ENCODE measurements at places on chromosomes 16 and 17.

DNA sequence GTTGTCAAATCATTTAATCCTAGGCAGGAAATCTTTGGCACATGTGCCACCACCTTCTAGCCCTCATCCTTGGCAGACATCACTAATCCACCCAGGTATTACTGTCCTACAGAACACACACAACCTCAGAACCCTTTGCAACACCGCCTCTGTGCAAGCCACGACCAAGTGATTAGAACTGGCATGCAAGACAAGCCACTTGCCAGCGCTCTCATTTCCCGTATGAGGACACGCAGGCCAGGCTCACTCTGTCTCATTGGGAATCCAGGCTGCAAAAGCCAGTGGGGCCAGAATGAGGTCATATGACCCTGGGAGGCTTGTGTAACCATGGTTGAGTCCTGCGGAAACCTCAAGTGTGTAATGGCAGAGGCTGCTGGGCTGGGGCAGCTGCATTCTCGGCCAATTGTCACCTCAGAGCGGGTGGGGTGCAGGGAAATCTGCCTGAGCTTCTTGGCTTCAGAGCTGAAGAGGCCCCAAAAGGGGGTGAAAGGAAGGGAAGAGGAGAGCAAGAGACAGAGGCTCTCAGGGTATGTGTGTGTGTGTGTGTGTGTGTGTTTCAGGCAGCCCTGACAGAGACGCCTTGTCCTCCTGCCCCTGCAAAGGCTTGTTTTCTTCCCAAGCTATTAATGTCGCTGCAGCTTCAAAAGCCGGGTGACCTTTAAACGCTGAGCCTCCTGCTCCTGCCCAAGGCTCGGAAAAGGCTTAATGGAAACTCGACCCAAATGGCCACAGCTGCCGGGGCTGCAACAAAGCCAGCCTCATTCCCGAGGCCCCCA is 43.2 kb upstream of the MRPS23 start:
- peak; percentile 95 for DNase-seq

DNA sequence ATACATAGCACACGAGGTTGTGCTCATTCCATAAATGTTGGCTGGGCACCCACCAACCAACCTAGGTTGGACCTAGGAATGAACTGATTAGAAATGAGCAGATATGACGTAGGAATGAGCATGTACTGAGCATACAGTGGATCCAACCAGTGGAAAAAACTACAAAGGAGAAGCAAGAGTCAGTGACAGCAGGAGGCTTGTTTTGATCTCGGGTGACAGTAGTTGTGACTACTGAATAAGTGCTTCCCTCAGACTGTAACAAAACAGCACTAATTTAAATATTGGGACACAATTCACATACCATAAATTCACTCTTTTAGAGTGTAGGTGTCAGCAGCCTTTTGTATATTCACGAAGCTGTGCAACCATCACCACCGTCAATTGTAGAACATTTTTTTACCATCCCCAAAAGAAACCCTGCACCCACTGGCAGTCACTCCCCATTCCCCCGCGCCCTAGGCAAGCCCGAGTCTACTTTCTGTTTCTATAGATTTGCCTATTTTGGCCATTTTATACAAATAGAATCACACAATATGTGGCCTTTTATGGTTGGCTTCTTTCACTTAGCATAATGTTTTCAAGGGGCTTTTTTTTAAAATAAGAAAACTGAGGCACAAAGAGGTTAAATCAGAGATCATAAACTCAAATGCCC is 7.0 kb downstream of the VAC14 start:
- DNase-seq = no peak

DNA sequence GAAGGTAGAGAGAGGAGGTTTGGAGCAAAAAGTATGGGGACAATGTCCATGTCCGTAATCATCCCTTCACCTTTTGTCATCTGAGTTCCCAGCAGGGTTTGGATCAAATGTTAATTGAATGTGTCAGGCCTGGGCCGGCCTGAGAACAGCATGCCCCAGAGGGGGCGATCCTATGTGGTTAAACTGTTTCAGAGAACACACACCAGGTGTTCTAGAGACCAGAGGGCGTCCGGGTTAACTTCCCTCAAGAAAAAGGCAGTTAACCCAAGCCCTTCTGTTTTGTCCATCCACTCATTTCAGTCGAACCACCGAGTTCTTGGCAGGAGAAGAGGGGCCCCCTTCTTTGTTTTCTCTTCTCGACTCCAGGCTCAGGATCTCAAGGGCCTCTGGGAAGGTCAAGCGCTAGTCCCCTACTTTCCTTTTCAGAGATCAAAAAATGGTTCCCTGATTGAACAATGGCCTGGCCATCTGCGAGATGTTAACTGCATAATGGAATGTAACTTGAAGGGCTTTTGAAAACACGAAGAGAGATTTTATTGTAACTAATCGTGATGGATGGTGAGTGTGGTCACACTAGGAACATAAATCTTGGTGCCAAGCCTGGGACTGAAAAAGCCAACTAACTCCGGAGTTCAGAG is 142.5 kb downstream of the IRX3 start:
- DNase-seq = no peak

DNA sequence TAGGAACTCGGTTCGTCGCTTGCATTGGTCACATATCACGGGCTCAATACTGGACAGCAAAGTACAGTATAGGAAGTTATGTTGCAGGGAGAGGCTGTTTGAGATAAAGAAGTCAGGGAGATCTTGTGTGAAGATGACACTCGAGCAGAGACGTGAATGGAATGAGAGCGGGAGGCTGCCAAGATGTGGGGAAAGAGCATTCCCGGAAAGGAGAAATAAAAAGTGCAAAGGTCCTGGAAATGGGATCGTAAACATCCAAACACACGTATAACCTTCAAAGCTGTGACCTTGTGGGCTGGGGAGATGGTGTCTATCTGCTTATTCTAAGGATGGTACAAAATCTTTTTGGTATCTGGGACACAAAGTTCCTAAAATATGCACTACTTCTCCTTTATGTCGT is 43.0 kb upstream of the MYOCD start:
- DNase-seq = no peak

GRCh38 chr17:31580316-31580705 is 188.8 kb downstream of the RAB11FIP4 start:
- no peak for DNase-seq

- peak; percentile 55 for DNase-seq
Observed at GRCh38 chr17:41959336-41960095, 7.1 kb upstream of the CNP start.

DNA sequence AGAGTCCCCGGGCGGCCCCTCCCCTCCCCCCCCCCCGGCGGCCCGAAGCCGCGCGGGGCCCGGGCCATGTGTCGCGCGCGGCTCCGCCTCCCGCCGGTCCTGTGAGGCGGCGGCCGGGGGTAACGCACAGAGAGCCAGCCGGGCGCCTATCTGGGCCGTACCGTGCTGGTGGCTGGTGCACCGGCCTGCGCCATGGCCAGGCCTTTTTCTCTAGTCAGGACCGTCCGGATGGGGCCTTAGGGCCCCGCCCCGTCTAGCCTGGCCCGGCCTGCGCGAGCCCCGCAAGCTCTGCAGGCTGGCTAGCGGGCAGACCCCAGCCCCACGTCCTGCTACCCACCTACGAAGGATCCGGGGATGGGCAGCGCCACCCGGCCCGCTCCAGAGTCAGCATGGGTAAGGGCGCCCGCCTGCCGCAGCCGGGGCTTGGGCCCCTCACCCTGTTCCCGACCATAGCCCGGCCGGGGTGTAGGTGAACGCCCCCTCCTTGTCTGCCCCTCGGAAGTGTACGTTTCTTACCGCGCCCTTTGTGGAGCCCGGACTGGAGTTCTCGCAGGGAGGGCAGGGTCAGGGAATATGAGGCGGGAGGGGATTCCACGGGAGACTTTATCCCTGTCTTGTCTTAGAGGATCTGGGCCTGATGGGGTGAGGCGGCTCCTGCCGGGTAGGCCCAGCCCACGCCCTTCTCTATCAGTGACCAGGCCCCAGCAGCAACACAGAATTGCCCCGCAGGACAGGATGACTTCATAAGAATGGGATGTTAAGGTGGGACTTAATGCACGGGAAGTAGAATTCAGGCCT is at the start of gene CENPT:
Gene CENPT, minus strand, starts transcription at position 630 of the 798 bp plus-strand sequence. CDS start 13,834 bp downstream, outside the sequence.
- peak; percentile 78 for DNase-seq

DNA sequence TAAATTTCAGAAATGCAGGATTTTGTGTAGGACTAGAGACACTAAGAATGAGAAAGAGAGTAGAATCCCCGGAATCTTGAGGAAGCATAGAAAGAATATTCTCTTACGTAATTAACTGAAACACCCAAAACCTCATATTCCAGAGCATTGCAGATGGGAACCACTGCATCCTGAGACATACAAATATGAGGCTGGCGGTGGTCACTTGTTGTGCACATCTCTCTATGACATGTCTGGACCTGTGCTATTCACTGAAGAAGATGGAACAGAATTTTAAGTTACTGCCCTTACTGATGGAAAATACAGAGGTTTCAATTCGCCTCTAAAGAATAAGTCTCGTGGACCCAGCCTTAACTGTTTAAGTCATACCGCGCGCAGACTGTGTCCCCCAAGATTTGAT is 806 bp downstream of the RAD51C start:
- DNase-seq = peak; percentile 33

GRCh38 chr16:89598199-89598598 is 15.2 kb upstream of the DPEP1 start:
- no peak for DNase-seq

- no peak for DNase-seq
Observed at GRCh38 chr17:34374457-34374856, 11.4 kb upstream of the CCL1 start.

DNA sequence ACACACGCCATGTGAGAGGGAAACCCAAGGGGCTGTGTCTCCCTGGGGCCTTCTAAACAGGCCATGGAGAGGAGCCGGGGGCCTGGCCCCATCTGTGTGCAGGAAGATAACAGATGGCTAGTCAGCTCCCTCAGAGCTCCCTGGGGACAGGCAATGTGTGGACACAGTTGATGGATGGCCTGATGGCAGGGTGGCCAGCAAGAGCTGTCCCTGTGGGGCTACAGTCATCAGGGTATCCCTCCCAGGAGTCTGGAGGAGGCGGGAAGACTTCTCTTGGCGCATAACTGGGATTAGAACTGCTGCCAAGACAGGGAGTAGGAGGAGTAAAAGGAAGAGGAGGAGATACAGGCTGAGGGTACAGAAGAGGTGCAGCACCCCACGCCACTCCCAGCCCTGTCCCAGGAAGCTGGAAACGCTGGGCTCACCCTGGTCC is 17.3 kb downstream of the MYO18A start:
- DNase-seq = no peak

DNA sequence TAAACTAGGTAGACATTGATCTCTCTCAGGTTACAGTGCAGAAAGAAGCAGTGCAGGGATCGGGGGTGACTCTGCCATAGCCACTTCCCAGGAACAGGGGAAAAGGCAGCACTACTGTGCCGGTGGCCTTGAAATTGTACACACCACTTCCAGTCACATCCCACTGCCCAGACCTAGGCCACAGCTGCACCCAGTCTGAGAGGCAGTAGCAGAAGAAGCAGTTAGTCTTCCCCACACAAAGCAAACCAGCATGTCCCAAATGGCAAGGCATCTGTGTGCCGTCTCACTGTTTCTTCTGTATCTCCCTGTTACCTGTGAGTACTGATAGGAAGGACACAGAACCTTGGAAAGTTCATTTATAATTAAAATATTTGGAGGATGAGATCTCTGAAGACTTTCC is 47.0 kb downstream of the TMC6 start:
- no peak for DNase-seq

DNA sequence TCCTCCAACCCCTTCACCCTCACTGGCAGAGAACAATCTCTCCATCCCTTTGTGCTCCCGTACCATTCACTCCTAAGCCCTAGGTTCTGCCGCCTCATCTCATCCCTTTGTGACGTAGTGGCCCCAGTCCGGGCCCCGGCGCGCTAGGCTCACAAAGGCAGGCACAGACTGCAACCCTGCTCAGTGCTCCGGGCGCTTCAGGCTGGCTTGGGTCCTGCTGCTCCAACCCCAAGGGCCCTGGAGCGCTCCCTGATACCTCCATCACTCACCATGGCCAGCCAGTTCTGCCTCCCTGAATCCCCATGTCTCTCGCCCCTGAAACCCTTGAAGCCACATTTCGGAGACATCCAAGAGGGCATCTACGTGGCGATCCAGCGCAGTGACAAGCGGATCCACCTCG is at the start of gene KIF2B:
Gene KIF2B, plus strand, starts transcription at position 164 of the 400 bp plus-strand sequence. Its CDS starts 107 bp downstream, at position 271.
- no peak for DNase-seq

Data from mammary epithelial cell (primary cell).